ENCODE measurements at places on chromosomes 5 and 9. TPM values are rescaled to one million over a fixed set of nuclear protein-coding genes. Genes with fewer than 3 reads are reported as not detected.
A peak's percentile ranks its signal among the peaks of the same experiment; 100 is the strongest.

DNA sequence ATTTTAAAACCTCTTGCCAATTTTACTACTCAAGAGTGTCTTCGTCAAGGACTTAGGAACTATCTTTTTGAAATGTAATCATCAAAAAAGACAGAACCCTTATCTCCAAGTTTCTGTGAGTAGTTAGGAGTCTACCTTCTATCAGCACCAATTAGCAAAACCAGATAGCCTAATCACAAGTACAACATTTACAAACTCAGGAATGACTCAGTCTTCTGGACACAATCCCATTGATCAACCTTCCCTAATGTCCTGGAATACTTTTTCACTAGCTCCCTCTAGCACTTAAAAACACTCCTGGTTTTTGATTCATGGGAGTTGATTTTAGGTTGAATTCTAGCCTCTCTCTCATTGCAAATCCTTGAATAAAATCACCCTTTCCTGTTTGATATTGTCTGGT is 680.7 kb downstream of the PRR16 start:
- H3K27ac ChIP-seq: no peak overlapping the region
- no peaks in the 10 kb centered on the region for H3K27me3 ChIP-seq
- no peaks in the 10 kb centered on the region for H3K36me3 ChIP-seq
- no peak overlapping the region for H3K4me3 ChIP-seq
- no peaks in the 10 kb centered on the region for H3K4me1 ChIP-seq
- DNase-seq: no peak

DNA sequence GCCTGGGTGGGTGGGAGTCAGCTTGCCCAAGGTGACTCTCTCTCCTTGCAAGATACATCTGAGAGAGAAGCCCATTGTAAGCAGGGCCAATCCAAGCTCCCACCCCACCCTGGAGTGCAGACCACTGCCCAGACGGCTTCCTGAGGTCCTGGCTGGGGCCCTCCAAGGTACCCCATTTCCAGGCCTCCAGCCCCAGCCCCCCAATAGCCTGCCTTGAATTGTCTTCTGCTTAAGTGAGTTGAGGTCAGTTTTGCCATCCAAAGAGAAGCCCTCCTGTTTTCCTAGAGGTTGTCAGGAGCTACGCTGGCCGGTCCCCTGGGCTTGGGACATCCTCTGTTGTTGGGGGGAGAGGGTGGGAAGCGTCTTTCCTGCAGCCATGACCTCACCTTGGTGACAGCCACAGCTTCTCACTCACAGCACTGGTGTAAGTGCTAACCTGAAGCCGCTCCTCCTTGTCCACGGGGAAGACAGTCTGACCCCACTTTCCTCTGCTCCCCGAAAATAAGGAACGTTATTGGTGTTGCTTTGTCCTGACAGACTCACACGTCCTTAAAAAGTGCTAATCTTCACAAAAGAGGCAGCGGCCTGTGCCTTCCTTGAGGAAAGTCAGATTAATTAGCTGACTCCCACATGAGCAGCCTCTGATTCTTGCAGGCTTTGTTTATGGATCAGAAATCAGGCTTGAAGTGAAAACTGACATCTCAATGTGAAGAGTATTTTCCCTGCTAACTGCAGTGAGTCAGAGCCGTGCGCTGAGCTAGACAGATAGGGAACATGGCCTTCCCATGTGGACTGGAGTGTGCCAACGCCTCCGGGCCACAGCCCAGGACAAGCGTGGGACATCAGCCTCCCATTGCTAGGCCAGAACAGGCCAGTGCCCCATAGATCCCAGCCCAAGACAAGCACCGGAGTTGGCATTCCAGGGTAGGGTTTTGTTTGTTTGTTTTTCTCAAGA is 52.3 kb downstream of the ADAMTS2 start:
- H3K36me3 ChIP-seq: no peaks in the 10 kb centered on the region
- H3K27ac ChIP-seq: no peak overlapping the region
- no peaks in the 10 kb centered on the region for H3K27me3 ChIP-seq
- H3K4me1 ChIP-seq: no peaks in the 10 kb centered on the region
- no peak for DNase-seq

- H3K4me3 ChIP-seq: no peak overlapping the region
- H3K36me3 ChIP-seq: no peaks in the 10 kb centered on the region
- H3K27ac ChIP-seq: no peak overlapping the region
- DNase-seq: no peak
- no peaks in the 10 kb centered on the region for H3K4me1 ChIP-seq
Measured at GRCh38 chr9:14652729-14653377, 40.4 kb downstream of the ZDHHC21 start.

GRCh38 chr5:10563110-10563944 is 543 bp upstream of the ANKRD33B start:
- H3K27me3 ChIP-seq: no peaks in the 10 kb centered on the region
- peak overlapping the region; percentile 70 for H3K4me3 ChIP-seq
- H3K27ac ChIP-seq: peak overlapping the region; percentile 74
- peaks cover 33% of the 10 kb centered on the region for H3K4me1 ChIP-seq

DNA sequence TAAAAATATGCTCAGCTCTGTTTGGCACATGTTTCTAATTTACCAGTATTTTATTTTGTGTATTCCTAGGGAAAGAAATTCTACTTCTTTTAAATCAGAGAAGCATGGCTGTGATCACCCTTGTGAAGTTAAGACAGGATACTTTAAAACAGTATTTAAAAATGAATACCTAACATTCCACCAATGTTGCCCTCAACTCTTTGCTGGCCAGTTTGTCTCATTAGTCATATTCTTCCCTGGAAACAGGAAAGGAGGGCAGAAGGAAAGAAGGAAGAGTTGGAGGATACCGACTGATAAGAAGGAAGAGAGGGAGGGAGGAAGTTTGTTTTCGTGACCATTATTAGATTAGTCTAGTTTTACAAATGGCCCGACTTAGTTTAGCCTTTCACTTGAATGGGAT is 137.4 kb downstream of the PLK2 start:
- no peaks in the 10 kb centered on the region for H3K4me1 ChIP-seq
- H3K27me3 ChIP-seq: no peaks in the 10 kb centered on the region
- no peak overlapping the region for H3K4me3 ChIP-seq
- no peak for DNase-seq
- no peaks in the 10 kb centered on the region for H3K36me3 ChIP-seq

DNA sequence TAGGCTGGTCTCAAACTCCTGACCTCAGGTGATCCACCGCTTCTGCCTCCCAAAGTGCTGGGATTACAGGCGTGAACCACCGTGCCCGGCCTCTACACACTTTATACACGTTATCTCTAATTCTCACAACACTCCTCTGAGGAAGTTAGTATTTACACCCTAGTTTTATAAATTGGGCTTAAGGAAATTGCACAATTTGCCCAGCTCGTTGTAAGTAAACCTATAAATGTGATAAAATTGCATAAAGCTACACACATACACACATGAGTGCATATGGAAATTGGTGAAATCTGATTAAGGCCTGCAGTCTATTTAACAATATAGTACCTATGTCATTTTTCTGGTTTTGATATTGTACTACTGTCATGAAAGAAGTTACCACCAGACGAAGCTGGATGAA is 4.4 kb upstream of the SLC4A9 start:
- H3K27me3 ChIP-seq: no peaks in the 10 kb centered on the region
- H3K4me3 ChIP-seq: no peak overlapping the region
- no peak overlapping the region for H3K27ac ChIP-seq
- no peak for DNase-seq
- H3K4me1 ChIP-seq: no peaks in the 10 kb centered on the region

DNA sequence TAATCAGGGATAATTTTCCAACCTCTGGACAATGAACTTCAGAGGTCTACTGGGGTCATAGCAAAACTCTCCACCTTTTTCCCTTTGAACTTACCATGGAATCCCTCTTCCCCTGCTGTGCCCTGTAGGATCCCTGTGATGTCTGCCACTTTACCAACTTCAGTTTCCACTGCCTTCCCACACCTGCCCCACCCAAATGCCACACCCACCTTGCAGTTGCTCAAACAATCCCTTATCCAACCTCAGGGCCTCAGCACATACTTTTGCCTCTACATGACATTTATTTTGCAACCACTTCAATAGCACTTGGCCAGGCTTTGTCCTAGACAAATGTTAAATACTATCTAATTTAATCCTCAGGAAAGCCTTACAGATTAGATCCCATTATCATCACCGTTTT is 463.7 kb upstream of the WWC1 start:
- no peaks in the 10 kb centered on the region for H3K36me3 ChIP-seq
- H3K4me3 ChIP-seq: no peak overlapping the region
- no peak for DNase-seq
- no peaks in the 10 kb centered on the region for H3K4me1 ChIP-seq

- DNase-seq: no peak
- H3K4me1 ChIP-seq: no peaks in the 10 kb centered on the region
- no peaks in the 10 kb centered on the region for H3K27me3 ChIP-seq
Measured at GRCh38 chr5:127935398-127935797, 148.2 kb upstream of the SLC12A2 start.

DNA sequence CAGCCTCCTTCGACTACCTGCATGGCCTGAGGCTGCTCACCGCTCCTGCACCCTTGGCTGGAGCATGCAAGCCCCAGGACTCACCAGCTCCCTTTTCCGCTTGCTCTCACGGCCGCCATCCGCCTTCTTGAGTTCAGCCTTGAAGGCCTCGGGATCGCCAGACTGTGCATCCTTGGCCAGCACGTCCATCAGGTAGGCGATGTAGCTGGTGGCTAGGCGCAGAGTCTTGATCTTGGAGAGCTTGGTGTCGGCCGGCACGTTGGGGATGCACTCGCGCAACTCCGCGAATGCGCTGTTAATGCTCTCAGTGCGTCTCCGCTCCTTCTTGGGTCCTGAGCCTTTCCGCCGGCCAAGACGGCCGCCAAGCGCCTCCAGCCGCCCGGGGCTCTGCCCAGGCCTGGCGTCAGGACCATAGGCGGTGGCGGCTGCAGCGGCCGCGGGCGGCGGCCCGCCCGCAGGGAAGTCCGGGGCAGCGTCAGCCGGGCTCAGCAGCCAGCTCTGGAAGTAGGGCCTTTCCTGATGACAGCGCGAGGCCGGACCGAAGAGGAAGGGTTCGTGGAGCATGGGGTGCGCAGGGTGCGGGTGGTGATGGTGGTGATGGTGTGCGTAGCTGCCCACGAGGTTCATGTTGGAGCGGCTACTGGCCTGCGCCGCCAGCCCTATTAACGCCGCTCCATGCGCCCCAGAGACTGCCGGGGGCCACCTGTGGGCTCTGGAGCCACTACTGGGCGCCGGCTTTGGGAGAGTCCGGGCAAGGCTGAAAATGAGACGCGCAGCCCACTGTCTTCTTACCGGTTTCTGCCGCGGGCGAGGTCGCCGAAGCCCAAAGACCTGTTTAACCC is 424 bp downstream of the HAND1 start:
- no peak for DNase-seq
- no peaks in the 10 kb centered on the region for H3K36me3 ChIP-seq
- H3K27ac ChIP-seq: no peak overlapping the region

- no peaks in the 10 kb centered on the region for H3K4me1 ChIP-seq
- no peaks in the 10 kb centered on the region for H3K27me3 ChIP-seq
- H3K27ac ChIP-seq: no peak overlapping the region
- peak overlapping the region; percentile 41 for H3K4me3 ChIP-seq
Measured at GRCh38 chr9:14993061-14993800, 83.0 kb upstream of the FREM1 start.

GRCh38 chr5:123265551-123265950 is 157.7 kb downstream of the CEP120 start:
- H3K4me3 ChIP-seq: no peak overlapping the region
- H3K27me3 ChIP-seq: no peaks in the 10 kb centered on the region
- H3K36me3 ChIP-seq: no peaks in the 10 kb centered on the region
- no peaks in the 10 kb centered on the region for H3K4me1 ChIP-seq
- DNase-seq: no peak

DNA sequence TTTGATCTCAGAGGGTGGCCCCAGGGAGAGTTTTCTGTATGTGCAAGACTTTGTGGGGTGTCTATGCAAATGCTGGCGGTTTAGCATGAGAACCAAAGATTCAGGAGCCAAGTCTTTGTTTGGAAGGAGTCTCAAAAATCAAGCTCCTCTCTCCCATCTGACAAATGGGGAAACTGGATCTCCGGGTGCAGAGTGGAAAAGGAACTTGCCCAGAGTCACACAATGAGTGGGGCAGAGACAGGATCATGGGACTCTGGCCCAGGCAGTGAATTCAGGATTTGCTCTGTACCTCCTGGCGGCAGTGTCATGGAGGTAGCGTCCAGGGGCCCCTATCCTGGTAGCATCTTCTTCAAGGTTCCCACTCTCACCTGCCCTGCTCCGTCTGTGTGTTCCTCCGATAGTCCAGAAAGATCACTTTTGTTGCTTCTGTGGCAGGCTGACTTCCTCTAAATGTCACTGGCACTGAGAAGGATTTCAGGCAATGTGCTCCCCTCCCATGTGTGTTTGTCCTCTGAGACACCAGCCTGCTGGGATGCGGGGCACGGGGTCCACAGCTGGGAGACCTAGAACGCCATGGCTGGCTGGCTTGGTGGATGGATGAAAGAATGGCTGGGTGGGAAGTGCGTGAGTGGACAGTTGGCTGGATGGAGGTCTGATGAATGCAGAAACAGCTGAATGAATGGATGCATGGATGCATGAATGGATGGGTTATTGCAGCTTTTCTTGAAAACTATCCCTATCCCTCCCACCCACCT is 3.6 kb downstream of the CCL19 start:
- H3K36me3 ChIP-seq: no peaks in the 10 kb centered on the region
- no peak overlapping the region for H3K27ac ChIP-seq
- no peak for DNase-seq
- H3K27me3 ChIP-seq: no peaks in the 10 kb centered on the region
- no peak overlapping the region for H3K4me3 ChIP-seq
- H3K4me1 ChIP-seq: no peaks in the 10 kb centered on the region

Gene PCDHB10
- total RNA-seq: 0.72 TPM

Gene GRIN1
- 4.9 TPM for total RNA-seq

Gene CPLANE1
- 18.1 TPM for total RNA-seq

Gene TNFAIP8
- 8.0 TPM for total RNA-seq
